ENCODE measurements at places on chromosomes 12 and 14. TPM values are rescaled to one million over a fixed set of nuclear protein-coding genes. Genes with fewer than 3 reads are reported as not detected.

The GNG2 gene
- total RNA-seq, result 7.0 TPM

The CLEC7A gene
- 2.6 TPM for total RNA-seq

The RNU6-8 gene
- total RNA-seq, result not detected

DNA sequence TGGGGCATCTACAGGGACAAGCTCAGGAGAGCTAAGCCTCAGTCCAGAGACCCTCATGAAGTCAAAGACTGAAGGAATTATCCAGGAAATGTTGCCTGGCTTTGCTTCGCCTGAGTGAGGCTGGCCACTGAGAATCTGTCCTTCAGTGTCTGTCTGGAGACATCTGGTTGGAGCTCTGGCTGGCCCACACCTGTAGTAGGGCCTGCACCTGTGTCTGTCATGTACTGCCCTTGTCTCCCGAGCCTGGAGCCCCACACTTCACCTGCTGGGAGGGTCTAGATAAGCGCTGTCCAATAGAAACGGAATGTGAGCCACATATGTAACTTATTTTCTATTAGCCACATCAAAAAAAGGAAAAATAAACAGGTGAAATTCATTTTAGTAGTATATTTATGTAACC, 9.9 kb upstream of the HDAC7 start:
- DNase-seq, result no peak

DNA sequence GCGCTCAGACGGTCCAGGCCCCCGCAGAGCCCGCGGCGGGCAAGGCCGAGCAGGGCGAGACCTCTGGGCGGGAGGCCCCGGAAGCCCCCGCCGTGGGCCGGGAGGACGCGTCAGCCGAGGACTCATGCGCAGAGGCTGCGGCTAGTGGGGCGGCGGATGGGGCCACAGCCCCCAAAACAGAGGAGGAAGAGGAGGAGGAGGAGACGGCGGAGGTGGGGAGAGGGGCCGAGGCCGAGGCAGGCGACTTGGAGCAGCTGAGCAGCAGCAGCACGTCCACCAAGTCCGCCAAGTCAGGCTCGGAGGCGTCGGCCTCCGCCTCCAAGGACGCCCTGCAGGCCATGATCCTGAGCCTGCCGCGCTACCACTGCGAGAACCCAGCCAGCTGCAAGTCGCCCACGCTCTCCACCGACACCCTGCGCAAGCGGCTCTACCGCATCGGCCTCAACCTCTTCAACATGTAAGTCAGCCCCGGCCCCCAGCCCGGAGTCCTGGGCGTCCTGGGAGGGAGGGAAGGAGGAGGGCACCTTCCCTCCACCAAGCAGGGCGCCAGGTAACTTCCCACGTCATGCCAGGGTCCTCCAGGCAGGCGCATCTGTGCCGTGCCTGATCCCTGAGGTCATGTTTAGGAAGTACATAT, 72.4 kb downstream of the IQSEC3 start:
- DNase-seq, result no peak

GRCh38 chr14:100077441-100077840, 12.2 kb downstream of the EVL start:
- no peak for DNase-seq

- DNase-seq, result no peak
These were observed 118.5 kb downstream of the RFLNA start for GRCh38 chr12:124413401-124413800.

DNA sequence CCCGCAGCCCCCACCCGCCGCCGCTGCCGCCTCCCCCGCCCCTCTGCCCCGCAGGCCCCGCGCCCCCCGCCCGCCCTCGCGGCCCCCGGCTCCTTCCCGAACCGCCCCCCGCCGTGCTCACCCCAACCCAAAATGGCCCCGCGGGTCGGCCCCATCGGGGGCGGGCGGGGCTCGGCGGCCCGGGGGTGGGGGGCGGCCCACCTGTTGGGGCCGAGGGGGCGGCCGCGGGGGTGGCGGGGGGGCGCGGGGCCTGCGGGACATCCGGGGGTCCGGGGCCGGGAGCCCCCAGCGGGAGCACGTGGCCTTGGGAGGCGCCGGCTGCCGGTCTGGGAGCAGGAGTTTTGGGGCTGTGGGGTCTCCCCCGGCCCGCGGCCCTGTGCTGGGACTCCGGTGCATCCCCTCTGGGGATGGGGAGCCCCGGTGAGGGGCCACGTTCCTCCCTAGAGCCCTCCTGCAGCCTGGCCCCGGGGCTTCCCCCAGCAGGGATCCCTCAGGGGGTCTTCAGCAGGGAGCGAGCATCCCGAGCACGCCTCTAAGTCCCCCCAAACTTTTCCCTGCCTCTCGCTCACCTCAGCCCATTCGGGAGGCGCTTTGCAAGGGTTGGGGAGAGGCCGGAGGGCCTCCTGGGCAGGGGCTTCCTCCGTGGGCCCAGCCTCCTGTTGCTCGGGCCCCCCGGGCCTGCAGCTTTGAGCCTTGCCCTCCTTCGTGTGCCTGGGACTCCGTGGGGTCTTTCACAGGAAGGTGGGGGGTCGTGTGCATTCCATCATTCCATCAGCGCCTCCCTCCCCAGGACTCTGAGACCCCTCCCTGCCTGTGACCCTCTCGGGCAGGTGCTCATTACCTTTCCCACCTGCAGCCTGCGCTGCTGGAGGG, 710 bp downstream of the MTA1 start:
- DNase-seq, result no peak
